ENCODE measurements at places on chromosomes 6 and 20.
A peak's percentile ranks its signal among the peaks of the same experiment; 100 is the strongest.

DNA sequence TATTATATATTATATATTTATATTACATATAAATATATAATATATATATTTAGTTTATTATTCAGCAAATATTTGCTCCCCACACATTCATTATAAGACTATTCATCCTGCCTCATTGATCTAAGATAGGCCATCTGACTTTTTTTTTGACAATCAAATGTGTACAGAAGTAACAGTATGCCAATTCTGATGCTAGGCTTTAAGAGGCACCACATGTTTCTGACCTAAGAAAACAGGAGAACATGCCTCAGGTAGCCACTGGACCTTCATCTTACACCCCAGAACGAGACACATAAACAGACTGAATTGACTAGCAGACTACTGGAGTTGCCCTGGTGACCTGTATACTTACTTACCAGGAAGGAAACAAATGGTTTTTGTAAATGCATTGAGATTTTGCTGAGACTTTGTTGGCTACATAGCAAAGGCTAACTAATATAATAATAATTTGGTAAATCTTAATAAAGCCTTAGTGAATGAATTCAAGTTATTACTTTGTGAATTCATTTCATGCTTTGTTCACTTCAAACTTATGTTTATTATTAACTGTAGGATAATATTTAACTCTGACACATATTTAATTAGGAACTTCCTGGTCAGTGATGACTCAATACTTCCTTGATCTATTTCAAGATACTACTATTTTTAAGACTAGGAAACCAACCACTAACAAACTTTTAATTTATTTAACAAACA lies 13.4 kb upstream of the MYO6 start:
- peak; percentile 21 for DNase-seq

DNA sequence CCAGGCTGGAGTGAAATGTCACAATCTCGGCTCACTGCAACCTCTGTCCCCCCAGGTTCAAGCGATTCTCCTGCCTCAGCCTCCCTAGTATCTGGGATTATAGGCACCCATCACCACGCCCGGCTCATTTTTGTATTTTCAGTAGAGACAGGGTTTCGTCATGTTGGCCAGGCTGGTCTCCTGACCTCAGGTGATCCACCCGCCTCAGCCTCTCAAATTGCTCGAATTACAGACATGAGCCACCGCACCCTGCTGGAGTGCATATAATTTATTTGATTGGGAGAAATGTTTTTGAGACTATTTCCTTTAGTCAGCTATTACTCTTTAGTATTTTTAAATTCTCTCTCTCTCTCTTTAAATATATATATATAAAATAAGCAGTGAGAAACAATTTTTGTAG lies 29.8 kb downstream of the FAM83B start:
- DNase-seq: no peak

- no peak for DNase-seq
Measured at GRCh38 chr6:143158113-143158581, 97.5 kb downstream of the AIG1 start.

DNA sequence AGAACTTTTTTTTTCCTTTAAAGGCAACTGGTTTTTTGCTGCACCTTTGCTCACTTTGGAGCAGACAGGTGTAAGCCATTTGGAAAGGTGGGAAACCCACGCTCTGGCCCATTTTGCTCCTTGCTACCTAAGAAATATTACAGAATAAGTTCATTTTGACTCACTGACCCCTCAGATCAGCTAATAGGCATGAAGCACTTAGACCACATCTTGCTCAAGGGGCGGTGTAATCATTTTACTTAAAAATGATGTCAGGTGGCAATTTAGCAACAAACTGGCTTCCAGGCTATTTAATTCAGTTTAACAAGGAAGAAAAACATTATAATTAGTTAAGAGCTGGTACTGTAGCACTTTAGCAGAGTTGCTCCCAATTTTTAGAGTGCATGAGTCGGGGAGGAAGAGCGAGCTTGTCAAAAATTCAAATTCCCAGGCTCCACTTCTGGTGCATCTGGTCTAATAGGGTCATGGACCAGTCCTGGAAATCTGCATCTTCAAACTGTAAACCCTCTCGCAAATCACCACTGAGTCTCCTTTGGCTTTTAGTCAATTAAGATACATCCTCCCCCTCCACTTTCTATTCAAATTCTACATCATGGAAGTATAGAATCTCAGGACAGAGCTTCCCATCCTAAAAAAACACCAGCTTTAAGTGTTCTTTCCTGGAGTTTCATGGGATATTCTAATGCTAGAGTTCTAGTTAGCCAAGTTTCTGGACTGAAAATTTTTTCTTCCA lies 38.2 kb downstream of the JAG1 start:
- no peak for DNase-seq

- DNase-seq: no peak
Measured at GRCh38 chr20:39660226-39660625, 698.1 kb downstream of the DHX35 start.

GRCh38 chr20:4147319-4147718 lies 132.0 kb upstream of the RNF24 start:
- no peak for DNase-seq

GRCh38 chr6:55184782-55185530 lies 10.6 kb downstream of the HCRTR2 start:
- no peak for DNase-seq

DNA sequence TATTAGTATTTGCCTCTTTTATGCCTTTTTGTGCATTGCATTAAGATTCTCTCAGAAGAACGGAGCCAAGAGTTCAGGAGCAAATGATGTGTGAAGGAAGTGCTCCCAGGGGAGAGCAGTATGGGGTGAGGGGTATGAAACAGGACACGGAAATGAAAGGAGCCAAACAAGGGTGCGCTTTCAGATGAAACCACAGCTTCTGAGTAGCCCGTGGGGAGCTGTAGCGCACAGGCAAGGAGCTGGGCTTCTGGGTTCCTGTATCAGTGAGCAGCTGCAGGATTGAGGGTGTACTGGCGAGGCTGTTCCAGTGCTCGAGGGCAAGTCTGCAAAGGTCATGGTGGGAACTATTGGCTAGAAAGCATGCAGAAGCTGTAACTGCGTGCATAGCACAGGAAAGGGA lies 25.4 kb downstream of the ANKEF1 start:
- no peak for DNase-seq

- no peak for DNase-seq
Measured at GRCh38 chr6:20919677-20920385, 385.6 kb downstream of the CDKAL1 start.

All from GM19239 (cell line).